ENCODE measurements at places on chromosomes 5 and 9. TPM values are rescaled to one million over a fixed set of nuclear protein-coding genes. Genes with fewer than 3 reads are reported as not detected.

GRCh38 chr5:2222246-2222992, 339.7 kb upstream of the IRX4 start:
- DNase-seq: no peak

GRCh38 chr5:55921617-55922016, 70.5 kb downstream of the IL31RA start:
- no peak for DNase-seq

DNA sequence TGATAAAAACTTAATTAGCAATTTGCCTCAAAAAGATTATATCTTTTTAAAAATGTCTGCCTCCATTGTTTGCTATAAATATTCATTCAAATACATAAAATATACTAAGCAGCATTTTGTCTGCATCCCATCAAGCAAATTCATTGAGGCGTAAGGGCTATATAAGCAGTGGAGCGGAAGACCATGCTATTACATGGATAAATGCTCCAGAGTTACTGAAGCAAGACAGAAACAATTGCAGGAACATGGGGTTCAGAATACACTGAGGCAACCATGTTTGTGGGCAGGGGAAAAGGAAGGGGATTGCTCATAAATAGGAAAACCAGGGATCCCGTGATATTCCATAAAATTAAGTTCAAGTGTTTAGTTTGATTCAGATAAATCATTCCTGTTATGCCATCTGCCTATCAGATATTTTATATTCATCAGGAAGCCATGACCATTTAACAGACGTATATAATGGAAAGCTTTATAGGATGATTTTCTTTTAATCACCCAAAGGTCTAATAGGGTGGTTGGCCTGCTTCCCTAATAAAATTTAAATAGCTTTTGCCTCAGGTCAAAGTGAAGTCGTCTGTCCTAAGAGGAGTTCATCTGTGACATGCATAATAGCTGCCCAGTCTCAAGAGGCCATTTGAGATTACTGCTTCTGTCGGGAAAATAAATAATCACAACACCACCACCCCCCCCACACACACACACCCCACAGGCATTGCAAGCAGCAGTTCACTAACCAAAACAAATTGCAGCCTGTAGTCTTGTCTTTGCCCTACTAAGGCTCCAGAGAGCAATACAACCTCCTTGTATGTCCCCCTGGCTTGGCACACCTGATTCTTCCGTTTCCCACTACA, 105.2 kb downstream of the RASEF start:
- DNase-seq: no peak

- DNase-seq: no peak
Observed at GRCh38 chr9:5326893-5327548, 12.7 kb downstream of the RLN1 start.

GRCh38 chr9:14888272-14888671, 22.0 kb downstream of the FREM1 start:
- DNase-seq: no peak

DNA sequence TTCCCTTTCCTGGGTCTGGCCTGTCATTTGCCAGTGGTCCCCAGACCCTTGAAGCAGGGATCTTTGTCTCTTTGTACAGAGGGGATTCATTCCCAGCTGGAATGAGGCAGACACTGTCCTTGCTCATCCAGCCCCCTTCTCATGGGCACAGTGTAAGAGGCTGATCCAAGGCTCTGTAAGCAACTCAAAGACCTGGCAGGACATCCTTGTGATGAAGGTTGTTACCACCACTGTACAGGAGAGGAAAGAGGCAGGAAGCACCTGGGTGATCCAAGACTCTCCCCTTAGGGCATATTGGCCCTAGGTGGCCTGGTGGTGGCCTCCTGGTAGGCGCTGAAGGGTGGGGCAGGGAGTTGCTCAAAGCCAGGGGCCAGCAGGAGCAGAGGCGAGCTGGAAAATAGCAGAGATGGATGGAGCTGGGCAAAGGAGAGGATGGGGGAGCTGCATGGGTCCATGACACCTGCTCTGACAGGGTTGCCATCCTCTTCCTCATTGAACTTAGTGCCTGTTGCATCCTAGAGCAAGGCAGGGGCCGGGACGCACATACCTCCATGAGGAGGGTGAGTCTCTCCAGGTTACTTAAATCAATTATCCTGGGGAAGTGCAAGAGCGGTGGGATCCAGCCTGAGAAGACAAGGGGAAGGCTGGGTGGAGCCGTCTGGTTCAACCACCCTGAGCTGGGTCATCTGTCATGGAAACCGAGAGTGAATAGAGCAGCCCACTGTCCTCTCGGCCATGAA, 9.8 kb upstream of the GADD45G start:
- DNase-seq: no peak

GRCh38 chr9:92961627-92962302, 14.4 kb downstream of the FGD3 start:
- DNase-seq: no peak

DNA sequence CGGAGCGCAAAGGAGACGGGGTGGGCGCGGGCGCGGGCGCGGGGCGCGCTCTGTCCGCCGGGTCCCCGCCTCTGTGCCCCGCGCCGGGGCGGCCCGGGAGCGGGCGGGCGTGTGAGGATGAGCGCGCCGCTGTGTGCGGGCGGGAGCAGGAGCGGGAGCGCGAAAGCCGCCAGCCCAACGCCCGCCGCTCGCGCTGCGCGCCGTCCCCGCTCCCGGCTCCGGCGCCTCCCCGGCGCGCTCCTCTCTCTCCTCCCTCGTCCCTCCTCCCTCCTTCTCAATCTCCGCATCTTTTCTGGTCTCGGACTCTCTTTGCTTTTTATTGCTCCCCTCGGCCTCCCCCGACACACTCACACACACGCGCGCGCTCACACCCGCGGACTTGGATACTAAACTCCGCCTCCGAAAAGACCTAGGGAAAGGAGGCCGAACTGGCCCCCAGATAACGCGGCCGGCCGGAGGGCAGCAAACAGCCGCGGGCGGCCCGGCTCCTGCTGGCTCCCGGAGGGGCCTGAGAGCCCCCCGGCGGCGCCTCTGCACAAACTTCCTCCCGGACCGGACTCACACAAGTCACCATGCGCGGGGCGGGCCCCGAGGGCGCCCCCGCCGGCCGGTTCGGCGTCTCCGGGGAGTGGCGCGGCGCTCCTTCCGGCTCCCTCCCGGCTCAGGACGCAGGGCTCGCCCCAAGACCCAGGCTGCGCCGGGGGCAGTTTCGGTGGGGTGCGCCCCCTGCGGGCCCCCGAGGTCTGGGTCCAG, at the start of gene FIBCD1:
TSS of gene FIBCD1 (minus strand) at position 596 of the 753 bp plus-strand sequence. CDS start 640 bp downstream, outside the sequence.
- no peak for DNase-seq

DNA sequence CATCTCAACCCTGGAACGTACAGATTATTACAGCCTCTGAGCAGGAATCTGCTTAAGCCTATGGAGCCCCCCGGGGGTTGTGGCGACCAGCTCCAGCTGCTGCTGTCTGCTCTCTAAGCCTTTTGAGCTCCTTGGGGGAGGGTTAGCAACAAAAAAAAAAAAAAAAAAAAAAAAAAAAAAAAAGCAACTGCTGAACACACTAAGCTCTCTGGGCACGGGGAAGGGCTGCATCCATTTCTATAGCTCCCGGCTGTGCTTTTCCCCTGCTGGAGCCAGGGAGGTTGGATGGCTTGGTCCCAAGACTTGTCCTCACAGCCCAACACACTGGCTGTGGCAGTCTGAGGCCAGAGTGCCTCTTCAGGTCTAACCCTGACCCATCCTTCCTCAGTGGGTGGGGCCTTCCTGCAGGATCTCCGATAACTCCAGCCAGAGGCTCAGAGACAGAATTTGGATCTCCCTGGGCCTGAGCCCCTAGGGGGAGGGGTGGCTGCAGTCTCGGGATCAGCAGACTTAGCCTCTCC, 82.1 kb downstream of the FBN2 start:
- DNase-seq: no peak

- no peak for DNase-seq
Observed at GRCh38 chr5:130710596-130710995, 454.5 kb downstream of the HINT1 start.

DNA sequence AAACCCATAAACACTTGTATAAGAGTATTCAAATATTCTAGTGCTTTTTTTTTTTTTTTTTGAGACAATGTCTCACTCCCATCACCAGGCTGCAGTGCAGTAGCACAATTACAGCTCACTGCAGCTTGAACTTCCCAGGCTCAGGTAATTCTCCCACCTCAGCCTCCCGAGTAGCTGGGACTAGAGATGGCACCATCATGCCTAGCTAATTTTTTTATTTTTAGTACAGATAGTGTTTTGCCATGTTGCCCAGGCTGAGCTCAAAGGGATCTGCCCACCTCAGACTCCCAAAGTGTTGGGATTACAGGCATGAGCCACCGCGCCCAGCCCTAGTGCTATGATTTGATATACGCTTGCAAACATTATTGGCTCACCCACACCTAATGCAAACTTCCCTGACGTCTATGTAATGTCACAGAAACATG, 11.8 kb downstream of the IL6ST start:
- no peak for DNase-seq

- no peak for DNase-seq
Observed at GRCh38 chr5:107517185-107518033, 153.3 kb downstream of the EFNA5 start.

DNA sequence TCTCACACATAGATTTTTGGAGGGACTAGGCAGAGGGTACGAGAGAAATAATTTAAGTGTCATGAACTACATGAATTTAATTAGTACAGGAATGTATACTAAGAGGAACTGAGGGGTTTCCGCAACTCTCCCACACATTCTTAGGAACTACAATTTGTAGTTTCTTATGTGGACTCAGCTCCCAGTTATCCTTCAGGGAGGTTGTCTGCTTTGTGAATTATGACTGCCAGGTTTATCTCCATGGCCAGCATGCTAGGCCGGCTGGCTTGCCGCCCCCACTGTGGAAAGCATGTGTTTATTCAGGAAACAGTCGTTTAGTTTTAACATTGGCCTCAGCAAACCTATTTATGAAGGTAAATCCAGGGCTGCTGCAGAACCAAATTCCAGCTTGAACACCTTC, 415.0 kb downstream of the KCTD16 start:
- no peak for DNase-seq

- no peak for DNase-seq
Observed at GRCh38 chr5:2538169-2538568, 213.3 kb downstream of the IRX2 start.

DNA sequence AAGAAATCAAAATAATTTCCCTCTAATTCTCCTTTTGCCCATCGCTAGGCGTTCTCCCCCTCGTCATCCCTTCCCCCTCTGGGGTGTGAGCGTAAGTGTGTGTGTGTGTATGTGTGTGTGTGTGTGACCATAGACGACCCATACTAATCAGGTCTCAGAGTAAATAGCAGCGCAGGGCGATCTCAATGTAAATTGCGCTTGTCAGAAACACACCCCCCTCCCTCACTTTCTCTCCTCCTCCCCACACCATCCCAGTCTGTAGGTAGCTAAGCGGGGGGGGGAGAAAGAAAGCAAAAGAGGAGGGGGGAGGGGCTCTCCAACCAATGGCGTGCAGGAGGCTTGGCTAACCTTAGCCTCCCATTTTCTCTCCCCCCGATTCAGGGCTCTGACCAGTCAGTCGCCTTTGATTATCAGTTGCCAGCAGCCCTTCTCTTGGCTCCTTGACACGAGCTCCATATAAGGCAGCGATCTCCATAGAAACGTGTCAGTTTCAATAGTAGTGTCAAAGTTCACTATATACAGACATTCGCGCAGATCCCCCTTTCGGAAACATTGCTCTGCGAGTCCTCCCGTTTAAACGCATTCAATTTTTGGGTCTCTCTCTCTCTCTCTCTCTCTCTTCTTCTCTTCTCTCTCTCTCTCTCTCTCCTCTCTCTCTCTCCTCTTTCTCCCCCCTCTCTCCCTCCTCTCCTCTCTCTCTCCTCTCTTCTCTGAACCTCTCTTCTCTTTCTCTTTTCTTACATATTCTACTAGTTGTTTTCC, at the start of gene NR2F1:
TSS of gene NR2F1 (plus strand) at position 546 of the 762 bp plus-strand sequence. CDS start 1,802 bp downstream, outside the sequence.
- DNase-seq: no peak

DNA sequence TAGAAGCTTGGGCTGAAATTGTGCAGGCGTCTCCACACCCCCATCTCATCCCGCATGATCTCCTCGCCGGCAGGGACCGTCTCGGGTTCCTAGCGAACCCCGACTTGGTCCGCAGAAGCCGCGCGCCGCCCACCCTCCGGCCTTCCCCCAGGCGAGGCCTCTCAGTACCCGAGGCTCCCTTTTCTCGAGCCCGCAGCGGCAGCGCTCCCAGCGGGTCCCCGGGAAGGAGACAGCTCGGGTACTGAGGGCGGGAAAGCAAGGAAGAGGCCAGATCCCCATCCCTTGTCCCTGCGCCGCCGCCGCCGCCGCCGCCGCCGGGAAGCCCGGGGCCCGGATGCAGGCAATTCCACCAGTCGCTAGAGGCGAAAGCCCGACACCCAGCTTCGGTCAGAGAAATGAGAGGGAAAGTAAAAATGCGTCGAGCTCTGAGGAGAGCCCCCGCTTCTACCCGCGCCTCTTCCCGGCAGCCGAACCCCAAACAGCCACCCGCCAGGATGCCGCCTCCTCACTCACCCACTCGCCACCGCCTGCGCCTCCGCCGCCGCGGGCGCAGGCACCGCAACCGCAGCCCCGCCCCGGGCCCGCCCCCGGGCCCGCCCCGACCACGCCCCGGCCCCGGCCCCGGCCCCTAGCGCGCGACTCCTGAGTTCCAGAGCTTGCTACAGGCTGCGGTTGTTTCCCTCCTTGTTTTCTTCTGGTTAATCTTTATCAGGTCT, at the start of gene C9orf72:
TSS of gene C9orf72 (minus strand) at position 564 of the 716 bp plus-strand sequence. CDS start 6,361 bp downstream, outside the sequence.
- peak; percentile 52 for DNase-seq

GRCh38 chr5:88727705-88728313, 155.2 kb downstream of the MEF2C start:
- no peak for DNase-seq

GRCh38 chr5:65695162-65695755, 26.6 kb downstream of the SGTB start:
- DNase-seq: no peak

- no peak for DNase-seq
Observed at GRCh38 chr9:126647585-126648411, 34.1 kb downstream of the LMX1B start.

DNA sequence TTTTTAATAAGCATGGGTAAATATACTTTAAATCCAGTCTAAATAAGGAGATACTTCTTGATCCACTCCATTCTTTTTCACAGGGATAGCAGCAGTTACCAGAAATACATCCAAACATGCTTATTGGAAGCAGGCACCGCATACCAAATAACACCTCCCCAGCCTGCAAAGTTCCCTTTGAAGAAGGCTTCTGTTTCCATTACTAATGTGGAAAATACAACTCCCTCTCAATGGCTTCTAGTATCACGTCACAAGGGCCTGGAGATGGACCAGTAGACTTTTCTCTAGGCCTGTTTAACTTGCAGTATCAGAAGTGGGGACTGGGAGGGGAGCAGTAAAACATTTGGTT, 20.8 kb downstream of the TMEM245 start:
- no peak for DNase-seq

The FBXL7 gene
- 15.7 TPM for total RNA-seq

The ZNF658 gene
- 2.9 TPM for total RNA-seq

The FOXB2 gene
- total RNA-seq: not detected

The BAAT gene
- total RNA-seq: not detected

The KIF20A gene
- total RNA-seq: 3.0 TPM

The FER gene
- 29.3 TPM for total RNA-seq

The C5orf52 gene
- not detected for total RNA-seq

The PDE6A gene
- not detected for total RNA-seq

The FABP6 gene
- total RNA-seq: not detected

The MAMDC4 gene
- total RNA-seq: 1.9 TPM

The POU4F3 gene
- not detected for total RNA-seq

The GDA gene
- total RNA-seq: not detected

The FRMD3 gene
- 7.3 TPM for total RNA-seq

The IER5L gene
- 9.0 TPM for total RNA-seq

The IL13 gene
- total RNA-seq: not detected

The MELK gene
- 0.56 TPM for total RNA-seq

The SPINK5 gene
- total RNA-seq: 3.2 TPM

The NRG2 gene
- 8.5 TPM for total RNA-seq

The TSSK1B gene
- total RNA-seq: not detected

Data from omental fat pad (tissue), 4 donors.